ENCODE measurements at places on chromosomes 6 and 20.

DNA sequence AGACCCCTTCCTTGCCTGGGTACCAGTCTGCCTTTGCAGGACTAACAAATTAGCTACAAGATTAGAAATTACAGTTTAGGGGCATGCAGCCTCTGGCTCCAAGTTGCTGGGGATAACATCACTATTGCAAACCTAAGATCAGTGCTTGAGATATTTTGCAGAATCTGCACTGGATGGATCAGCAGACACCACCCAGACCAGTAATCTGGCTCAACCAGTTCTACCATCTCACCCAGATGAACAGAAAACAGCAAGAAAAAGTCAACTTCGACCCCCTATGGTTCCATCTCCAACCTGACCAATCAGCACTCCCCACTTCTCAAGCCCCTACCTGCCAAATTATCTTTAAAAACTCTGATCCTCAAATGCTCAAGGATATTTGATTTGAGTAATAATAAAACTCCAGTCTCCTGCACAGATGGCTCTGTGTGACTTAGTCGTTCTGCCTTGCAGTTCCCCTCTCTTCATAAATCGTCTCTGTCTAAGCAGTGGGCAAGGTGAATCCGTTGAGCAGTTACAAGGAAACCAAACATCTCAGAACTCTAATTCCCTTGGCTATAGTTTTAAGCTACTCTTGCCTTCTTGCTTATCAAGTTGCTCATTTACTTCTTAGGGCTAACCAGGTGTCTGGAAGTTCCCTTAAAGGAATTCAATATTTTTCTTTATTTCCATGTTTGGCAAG lies 16.1 kb upstream of the LMBRD1 start:
- DNase-seq = no peak

DNA sequence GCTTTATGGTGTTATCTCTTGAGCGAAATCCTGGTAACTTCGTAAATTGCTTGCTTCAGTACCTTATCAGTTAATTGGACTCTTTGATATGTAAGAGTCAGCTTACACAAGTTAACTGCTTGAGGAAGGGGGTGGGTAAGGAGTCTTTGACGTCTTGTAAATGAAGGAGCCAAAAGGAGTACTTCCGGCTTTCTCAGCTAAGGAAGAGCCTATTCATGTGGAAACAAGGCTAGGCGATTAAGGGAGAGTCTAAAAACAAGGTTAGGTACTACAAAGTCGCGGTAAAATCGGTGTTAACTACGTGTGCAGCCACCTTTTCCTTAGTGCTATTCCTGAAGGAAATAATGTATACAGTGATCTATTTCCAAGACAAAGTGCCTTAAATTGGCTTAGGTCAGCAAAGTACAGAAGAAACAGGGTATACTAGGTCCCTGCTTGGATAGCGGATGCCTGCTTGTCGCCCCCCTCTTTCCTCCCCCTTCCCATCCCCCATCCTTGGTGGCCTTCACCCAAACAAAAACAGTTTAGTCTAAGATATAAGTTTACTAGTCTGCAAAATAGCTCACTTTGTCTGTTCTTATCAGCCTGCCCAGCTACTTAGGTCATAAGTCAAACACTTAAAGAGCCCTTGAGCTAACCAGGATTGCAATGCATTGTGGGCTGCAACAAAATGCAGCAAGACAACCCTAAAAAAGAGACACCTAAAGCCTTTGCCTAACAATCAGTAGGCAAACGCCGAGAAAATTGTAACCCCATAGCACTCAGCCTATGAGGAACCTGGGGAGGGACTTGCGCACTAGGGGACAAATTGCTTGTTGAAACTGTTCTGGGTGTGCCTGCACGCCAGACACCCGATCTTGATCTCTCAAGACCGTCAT lies 147.3 kb downstream of the TRIM27 start:
- DNase-seq = no peak

DNA sequence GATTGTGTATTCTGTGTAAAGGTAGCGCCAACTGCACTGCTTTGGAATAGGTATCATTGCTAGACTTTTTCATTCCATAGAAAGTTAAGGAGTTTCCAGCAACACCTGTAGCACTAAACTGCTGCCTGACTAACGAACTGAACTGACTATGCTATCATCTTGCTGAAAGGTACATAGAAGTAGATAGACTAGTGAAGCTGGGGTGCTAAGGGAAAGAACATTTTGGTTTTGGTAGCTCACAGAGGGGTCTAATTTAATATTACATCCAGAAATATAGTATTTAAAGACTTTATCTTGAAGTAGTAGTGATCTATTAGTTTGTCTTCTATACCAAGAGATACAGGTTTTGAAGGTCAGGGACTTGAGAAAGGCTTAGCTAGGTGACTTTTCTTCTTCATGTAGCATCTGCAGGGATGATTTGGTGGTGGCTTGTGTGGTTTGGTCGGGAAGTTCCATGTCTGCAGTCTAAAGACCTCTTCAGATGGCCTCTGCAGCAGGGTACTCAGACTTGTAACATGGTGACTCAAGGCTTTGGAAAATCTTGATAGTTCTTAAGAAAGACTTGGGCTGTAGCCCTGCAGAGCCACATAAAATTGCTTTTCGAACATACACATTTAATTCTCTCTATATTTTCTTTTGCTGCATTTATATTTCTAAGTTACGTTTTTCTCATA lies 10.2 kb downstream of the SENP6 start:
- DNase-seq = no peak

- no peak for DNase-seq
Measured at GRCh38 chr6:77231438-77232305, 231.6 kb downstream of the HTR1B start.

DNA sequence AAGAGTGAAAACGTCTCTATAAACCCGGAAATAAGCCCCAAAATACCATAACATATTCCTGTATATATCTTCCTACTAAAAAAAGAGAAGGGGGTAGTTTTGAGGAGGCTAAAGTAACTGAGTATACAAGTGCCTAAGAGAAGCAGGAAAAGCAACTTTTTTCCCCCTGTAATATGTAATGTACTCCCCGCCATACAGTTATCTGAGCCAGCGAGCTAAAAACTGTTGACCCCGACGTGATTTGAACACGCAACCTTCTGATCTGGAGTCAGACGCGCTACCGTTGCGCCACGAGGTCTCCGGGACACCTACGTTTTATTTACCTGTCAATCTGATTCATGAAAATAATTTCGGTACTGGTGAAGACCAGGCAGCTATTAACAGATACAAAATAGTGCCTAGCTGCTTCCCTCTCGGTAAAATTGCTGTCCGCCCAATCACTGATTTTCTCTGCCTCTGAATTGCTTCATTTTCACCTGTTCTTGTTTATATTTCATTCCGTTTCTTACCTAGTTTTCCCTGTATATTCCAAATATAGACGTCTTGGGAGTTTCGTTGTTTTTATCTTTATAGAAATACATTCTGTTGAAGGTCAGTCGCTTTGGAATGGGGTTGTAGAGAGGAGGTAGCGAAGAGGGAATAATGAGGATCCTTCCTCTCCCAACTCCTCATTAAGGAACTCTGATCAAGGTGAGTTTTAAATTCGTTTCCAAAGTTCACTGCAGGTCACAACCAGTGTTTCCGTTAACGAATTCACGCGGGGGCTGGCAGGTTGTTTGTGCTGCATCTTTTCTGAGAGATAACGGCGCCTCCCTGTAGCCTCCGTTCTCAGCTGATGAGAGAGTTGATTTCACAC lies 33.6 kb upstream of the BTN3A2 start:
- DNase-seq = no peak

DNA sequence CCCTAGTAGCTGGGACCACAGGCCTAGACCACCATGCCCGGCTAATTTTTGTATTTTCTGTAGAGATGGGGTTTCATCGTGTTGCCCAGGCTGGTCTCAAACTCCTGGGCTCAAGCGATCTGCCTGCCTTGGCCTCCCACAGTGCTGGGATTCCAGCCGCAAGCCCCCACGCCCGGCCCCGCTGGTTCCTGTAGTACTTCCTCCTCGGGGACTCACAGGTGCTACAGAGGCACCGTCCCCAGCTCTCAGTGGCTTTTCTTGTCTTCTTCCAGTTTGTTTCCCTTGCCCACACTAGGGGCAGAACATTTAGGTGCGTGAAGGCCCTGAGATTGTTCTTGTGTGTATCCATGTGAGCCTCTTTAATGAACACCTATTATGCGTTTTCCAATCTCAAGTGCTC lies 773 bp upstream of the ZBP1 start:
- DNase-seq = no peak

GRCh38 chr20:47136782-47137181 lies 219.7 kb downstream of the ZMYND8 start:
- no peak for DNase-seq

DNA sequence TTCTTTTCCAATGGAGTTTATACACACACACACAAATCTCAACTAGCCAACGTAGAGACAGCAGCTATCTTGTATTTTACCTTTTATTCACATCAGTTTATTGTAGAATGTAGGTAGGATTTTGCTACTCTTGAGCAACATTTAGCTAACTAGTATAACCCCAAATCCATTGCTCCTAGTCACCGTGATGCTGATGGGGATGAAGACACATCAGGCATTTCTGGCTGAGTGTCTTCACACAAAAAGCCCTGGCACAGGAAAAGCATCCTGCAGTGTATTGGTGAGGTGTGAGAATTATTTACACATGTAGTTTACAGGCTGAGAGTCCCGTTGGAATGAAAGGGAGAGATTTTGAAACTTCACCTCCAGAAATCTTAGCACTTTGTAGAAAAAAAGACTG lies 65.9 kb upstream of the FBXL4 start:
- no peak for DNase-seq

GRCh38 chr20:37463726-37464494 lies 57.1 kb upstream of the NNAT start:
- no peak for DNase-seq

DNA sequence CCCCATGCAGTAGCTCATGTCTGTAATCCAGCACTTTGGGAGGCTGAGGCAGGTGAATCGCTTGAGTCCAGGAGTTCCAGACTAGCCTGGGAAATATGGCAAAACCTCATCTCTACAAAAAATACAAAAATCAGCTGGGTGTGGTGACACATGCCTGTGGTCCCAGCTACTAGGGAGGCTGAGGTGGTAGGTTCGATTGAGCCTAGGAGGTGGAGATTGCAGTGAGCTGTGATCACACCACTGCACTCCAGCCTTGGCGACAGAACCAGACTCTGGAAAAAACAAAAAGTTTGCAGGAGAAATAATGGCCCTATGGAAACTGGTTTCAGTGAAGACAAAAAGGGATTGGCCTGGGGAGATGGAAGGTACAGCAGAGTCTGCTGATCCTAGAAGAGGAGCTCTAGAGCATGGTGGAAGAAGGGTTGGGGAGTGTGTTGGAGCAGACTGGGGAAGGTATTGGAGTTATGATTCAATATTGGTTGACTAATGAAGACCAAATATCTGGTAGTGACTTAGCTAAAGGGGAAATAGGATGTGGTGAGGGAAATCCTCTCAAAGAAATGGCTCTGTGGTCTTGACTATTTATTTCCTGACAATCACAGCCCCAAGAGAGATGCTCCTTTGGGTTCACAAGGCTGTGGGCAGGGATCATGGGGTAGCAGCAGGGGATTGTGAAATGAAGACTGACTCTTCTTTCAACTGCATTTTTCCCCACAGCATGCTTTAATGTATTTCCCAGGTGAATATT lies 281.9 kb downstream of the UTRN start:
- DNase-seq = no peak

- no peak for DNase-seq
Measured at GRCh38 chr20:39885975-39886649, 802.9 kb downstream of the MAFB start.

GRCh38 chr6:82554666-82555065 lies 191.0 kb downstream of the TPBG start:
- DNase-seq = no peak

DNA sequence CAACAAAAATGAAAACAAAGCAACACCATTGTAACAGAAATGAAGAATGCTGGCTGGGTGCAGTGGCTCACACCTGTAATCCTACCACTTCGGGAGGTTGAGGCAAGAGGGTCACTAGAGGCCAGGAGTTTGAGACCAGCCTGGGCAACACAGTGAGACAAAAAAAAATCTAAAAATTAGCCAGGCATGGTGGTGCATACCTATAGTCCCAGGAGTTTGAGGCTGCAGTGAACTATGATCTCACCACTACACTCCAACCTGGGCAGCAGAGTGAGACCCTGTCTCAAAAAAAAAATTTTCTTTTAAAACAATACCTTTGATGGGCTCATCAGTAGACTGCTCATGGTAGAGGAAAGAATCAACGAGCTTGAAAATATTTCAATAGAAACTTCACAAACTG lies 18.5 kb downstream of the NINL start:
- no peak for DNase-seq

- no peak for DNase-seq
Measured at GRCh38 chr6:125341460-125341859, 39.7 kb upstream of the HDDC2 start.

DNA sequence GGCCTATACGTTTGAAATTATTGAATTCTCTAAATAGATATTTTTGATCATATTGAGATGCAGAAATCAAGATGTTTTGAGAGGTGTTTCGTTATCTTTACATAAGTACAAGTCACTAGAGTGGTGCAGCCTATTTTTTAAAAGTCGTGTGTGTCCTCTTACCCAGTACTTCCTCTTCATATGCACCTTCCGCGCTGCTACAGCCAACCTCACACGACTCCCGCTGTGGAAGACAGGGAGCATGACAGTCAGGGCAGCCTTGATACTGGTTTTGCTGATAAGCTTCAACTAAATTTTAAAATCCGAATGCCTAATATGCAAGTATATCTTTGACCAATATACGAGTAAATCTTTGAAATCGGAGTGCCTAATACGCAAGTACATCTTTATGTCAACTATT lies 16.3 kb downstream of the ROS1 start:
- DNase-seq = no peak

DNA sequence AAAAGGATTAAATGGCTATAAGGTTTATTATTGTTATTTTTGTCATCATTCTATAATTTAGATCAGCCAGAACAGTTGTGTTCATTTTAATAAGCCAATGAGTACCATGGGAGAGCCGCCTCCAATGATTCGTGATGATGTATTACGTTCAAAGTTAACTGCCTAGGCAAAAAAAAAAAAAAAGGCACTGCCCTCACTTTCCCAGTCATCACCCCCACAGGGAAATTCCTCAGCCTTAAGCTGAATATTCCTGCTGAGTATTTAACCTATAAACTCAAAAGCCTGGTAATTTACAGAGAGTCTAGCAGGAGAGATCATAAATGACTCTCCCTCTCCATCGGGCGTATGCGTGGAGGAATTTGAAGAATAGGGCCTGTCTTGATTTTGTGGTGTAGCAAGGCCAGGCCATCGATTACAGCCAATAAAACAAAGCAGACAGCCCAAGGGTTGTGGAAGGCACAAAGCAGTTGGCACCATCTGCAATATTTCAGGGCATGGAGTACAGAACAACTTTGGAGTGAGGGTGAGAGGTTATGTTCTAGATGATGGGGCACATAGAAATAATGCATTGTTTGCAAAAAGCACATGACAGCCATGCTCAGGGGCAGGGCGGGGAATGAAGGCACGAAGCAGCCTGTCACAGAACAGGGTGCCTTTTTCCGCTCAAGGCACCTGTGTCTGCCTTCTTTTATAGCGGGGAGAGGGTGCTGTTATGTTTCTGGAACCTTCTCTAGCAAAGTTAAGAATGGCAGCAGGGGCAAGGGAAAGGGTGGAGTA lies 138.2 kb upstream of the DTNBP1 start:
- no peak for DNase-seq

DNA sequence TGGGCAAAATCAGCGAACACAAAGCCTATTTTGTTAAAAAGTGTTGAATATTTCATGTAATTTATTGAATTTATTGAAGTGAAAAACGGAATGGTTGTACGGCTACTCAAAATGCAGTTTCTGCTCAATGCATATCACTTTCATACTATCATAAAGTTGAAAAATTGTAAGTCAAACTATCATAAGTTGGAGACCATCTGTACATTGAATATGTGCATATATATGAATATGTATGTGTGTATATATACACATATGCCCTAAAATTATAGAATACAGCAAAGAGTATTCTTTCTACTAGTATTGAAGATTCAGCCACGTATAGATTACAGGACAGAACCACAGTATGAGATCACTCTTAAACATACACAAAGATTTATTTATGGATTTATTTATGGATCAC lies 499.0 kb upstream of the SULF2 start:
- no peak for DNase-seq
